MM.1S (cell line): ENCODE measurements at places on chromosomes 1 and 21.

GRCh38 chr1:231527586-231528171 is 790 bp upstream of the TSNAX start:
- no peak for DNase-seq

GRCh38 chr1:216210081-216210480 is 213.2 kb downstream of the USH2A start:
- DNase-seq = no peak

- DNase-seq = no peak
Measured at GRCh38 chr1:24720152-24720551, 25.1 kb upstream of the CLIC4 start.

- DNase-seq = no peak
Measured at GRCh38 chr1:58983633-58984245, 199.9 kb upstream of the JUN start.

DNA sequence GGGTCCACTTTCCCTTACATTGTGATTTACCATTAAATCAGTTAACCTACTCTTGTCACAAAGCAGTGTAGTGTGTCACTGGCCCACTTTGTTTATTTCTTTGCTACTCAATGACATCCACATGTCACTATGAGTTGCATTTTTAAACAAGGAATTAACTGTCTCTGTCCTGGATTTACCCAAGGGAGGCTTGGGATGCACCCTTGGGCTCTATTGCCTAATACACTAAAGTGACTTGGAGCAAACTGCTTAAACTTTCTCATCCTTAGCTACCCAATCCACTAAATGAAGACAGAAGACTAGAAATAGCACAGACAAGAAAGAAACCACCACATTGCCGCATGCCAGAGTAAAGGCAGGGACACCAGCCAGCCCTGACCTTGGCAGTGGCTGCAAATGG is 136.2 kb upstream of the TIAM1 start:
- DNase-seq = no peak

DNA sequence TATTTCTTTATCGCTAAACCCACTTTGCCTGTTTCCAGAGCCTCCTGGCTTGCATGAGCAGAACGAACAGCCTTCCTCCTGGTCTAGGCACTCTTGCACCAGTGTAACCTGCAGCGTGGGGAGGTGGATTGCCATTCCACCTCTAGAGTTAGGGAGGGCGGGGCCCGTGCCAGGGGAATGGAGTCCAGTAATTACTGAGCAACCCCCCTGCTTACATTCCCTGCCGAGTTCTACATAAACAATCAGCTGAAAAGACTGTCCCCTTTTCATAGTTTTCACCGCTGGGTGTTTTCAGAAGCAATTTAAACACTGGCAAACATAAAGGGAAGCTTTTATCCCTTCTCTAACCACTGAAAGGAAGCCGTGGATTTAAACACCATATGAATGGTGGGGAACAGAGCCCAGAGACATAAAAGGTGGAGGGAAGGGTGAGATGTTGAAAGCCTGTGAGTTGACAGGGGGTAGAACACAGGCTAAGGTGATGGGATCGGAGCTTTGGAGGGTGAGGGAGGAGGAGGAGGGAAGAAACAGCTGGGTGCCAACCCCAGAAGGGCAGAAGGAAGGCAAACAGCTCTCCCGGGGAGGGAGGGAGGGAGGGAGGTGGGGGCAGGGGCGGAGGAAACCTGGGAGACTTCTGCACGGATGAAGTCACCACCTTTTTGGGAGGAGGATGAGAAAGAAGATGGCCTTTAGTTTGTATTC is 68.0 kb upstream of the WDR26 start:
- no peak for DNase-seq

DNA sequence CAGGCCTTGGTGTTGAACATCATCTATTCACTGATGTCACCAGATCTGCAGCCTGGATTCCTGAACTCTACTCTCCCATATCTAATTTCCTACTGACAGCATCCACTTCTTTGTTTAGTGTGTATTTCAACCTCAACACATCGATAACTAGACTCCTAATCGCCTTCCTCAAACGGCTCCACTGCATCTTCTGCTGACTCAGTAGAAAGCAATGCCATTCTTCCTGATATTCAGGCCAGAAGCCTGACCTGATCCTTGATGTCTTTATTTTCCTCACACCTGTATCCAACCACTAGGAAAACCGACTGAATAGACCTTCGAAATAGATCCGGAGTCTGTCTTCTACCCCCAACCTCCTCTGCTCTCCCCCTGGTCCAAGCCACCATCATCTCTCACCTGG is 466.9 kb downstream of the PCP4 start:
- DNase-seq = no peak

GRCh38 chr1:226394462-226394861 is 13.4 kb downstream of the PARP1 start:
- DNase-seq = no peak

DNA sequence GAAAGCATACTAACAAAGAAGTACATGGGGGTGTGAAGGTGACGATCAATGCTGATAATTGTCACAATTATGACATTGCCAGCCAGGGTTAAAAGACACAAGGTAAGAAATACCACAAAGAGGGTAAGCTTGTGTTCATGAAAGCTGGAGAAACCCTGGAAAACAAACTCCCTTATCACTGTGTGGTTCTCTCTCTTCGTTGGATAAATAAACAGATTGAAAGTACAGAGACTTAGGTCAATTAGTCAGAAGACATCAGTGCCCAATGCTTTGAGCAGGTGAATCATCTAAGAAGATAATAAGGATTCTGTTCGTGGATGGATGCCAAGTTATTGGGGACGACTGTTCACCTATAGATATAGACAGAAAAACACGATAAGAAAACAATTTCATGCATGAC is 22.4 kb upstream of the FCER1A start:
- DNase-seq = no peak

DNA sequence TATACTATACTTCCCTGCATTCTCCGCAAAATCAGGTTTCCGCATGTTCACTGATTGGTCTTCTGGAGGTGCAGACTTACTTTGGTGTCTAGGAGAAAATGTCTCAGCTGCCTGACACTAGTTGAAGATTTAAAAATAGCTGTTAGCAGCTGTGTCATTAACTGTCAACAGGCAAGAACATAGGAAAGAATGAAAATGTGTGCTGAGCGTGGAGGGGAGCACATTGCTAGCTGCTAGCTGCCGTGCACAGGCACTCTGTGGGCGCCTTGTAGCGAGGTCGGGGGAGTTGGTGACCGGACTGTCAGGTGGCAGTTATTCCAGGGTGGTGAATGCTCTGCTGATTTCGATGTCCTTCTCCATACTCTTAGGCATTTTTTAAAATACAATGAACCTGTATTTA is 5.2 kb downstream of the FAAH start:
- peak; percentile 54 for DNase-seq

DNA sequence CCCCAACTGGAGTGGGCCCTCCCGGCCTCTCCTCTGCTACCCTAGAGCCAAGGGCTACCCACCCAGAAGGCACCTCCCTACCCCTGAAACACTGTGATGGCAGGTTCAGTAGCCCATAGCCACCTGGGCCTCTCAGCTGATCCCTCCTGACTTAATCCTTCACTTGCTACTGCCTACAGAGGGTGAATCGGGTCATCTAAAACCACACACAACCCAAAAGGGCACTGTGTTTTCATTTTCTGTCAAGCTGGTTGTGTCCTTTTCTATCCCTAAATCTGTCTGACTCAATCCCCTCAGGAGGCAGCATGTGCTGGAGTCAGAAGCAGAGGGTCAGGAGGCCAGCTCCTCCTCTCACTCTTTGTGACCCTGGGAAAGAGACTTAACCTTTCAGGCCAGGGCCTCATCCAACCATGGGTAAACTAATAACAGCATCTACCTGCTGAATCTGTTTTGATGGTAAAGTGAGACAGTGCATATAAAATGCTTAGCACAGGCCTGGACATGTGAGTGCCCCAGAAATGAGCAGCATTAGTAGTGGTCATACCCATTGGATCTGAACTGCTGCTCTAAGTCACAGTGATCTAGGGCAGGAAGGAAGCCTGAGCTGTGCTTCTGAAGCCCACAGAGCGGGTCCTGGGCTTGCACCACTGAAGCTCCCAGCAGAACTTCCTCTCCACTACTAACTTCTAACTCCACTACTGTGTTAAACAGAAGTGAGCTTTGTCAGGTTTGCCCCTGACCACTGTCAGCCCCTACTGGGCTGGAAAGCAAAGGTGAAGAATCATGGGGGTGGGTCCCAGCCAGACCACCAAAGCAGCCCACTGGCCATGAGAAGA is 11.0 kb downstream of the PMVK start:
- DNase-seq = no peak

- no peak for DNase-seq
Measured at GRCh38 chr1:150536836-150537731, 12.1 kb upstream of the ADAMTSL4 start.

DNA sequence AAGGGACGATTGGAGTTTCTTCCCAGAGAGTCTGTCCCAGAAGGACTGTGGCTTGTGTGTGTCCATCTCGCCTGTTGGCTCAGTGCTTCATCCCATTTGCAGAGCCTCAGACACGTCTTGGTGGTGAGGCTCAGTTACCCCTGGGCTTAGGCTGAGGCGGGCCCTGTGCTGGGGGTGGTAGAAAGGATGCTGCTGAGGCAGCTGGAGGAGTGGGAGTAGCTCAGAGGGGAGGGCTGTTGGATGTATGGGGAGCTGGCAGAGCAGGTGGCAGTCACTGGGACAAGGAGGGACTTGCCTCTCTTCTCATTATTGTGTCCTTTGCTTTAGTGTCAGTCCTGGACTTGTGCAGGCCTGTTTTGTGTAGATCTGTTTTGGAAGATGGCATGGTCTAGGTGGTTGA is 7.3 kb upstream of the MIIP start:
- no peak for DNase-seq

DNA sequence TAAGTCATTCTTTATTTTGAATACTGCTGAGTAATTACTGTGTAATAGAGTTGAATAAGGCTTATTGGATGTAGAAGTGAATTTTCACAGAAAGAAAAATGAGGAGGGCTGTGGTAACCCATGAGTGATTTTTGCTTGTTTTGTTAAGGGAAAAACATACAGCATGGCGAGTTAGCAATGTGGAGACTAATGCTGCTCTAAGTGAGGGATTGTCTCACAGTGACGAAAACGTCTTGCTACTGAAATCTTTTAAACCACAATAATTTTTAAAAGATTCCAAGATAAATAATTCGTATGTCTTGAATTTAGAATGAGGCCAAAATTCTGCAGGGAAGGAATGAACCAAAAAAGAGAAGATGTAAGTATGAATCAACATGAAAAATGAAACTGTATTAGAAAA is 16.2 kb upstream of the PLA2G4A start:
- no peak for DNase-seq

DNA sequence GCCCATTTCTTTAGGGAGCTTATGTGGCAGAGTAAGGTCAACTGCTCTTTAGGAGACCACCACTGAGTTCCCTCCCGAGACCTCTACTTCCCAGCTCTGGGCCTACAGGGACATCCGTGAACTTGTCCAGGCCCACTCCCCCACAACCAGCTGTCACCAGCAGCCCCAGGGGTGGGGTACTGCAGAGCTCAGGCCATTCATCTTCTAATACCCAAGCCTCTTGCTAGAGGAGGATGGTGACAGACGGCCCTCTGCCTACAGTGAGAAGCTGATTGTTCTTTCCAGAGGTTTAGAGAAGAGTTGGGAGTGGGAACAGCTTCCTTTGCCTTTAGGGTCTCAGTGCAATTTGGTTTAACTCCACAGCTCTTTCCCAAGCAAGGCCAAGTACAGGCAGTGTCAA is 33.2 kb upstream of the ARTN start:
- no peak for DNase-seq

DNA sequence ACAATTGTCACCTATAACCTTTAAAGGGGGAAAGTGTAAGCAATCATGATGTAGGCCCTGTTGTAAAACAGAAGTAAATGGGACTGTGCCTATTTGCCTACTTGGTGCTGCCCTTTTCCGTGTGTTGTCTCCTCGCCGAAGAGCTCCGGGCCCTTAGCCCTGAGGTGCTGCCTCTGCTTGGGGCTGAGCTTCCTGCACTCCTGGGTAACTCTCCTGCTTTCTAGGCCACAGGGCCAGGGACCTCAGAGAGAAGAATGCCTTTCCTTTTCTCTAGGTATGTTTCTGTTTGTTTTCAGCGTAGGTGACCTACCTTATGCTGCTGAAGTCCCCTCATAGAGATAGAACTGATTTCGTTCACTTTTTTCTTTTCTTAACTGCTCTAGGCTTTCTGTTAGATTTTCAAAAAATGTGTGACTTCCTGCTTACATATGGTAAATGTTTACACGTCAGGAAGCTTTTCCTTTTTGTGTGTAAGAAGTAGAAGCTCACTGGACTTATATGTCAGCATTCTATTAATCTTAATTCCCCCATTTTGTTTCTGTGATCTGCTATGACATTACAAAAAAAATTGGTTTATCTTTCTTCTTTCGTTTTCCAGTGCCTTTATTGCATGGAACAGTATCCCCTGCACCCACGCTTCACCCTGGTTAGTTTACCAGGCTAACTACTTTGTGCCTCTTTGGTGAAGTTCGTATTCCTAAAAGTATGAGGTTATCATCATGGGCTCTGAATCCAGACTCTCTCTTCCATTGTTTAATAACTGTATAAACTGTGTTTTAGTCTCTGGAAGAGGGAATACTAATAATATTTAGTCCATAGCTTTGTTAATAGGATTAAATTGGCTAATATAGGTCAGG is 61.7 kb downstream of the ITSN1 start:
- DNase-seq = no peak

GRCh38 chr1:168689726-168690602 is 39.0 kb downstream of the DPT start:
- DNase-seq = no peak

GRCh38 chr1:201649761-201650622 is 111.1 kb downstream of the NAV1 start:
- no peak for DNase-seq

DNA sequence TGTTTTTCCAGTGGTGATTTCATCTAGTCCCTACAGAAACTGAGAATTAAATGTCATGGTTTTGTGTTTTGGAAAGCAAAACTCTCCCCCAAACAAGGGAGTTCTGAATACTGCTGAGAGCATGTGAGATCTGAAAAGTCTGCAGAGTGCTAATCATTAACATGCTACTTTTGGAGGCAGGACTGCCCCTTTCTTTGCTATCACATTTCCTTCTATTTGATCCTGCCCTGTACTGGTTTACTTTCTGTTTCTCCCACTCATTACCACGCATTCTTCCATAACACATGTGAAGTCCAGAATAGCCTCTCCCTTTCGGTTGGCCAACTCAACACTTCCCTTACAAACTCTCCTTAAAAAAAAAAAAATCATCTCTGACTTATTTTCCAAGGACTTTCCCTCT is 63.6 kb downstream of the GADD45A start:
- DNase-seq = peak; percentile 45

DNA sequence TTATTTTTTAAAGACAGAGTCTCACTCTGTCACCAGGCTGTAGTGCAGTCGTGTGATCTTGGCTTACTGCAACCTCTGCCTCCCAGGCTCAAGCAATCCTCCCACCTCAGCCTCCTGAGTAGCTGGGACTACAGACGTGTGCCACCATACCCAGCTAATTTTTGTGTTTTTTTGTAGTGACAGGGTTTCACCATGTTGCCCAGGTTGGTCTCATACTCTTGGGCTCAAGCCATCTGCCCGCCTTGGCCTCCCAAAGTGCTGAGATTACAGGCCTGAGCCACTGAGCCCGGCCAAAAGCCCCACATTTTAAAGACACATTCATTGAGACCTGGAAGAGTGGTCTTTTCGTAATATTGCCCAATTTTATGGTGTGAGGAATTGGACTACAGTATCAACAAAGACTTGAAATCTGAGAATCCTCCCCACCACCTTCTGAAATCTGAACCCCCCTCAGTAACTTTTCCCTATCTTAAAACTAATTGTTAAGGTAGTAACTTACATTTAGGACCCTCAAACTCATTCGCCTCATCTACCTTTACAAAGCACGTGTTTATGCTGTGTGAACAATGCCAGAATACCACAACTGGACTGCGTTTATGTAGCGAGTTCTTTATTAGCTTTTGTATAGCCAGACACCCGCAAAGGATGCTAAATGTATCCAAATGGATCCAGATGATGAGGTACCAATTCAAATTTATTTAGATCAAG is 2.7 kb downstream of the ERRFI1 start:
- no peak for DNase-seq
